Glutamatergic neuron (in vitro differentiated cells): ENCODE measurements at places on chromosomes 2 and 18. TPM values are rescaled to one million over a fixed set of nuclear protein-coding genes. Genes with fewer than 3 reads are reported as not detected.

SPDYA gene
- total RNA-seq, result 0.81 TPM

SCN1A gene
- total RNA-seq, result 1.8 TPM

MEP1B gene
- total RNA-seq, result not detected

DNA sequence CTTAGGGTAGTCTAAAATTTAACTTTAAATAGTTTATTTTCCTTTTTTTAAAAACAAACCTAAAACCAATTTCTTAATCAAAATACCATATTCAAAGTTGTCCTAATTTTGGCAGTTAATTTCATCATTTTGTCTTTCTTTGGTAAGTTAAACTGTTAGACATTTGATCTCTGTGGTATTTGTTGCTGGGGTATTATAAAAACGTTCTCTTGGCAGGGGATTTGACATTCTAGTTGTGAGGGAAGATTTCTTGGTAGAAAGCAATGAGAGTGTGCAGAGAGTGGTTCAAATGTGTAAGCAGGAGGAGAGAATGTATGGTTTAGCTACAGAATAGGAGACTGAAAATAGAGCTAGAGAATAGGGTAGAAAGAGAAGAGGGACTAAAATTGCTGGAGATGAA is 14.6 kb downstream of the GULP1 start:
- H3K27ac ChIP-seq, result no peak overlapping the region
- H3K4me3 ChIP-seq, result no peak overlapping the region
- no peak for DNase-seq

HAUS1 gene
- total RNA-seq, result 32.2 TPM

- H3K36me3 ChIP-seq, result no peaks in the 10 kb centered on the region
- DNase-seq, result no peak
- no peak overlapping the region for H3K27ac ChIP-seq
- H3K4me1 ChIP-seq, result no peaks in the 10 kb centered on the region
- H3K27me3 ChIP-seq, result no peaks in the 10 kb centered on the region
Measured at GRCh38 chr2:57943315-57943714, 103.3 kb upstream of the VRK2 start.

SERPINB3 gene
- total RNA-seq, result not detected

DNA sequence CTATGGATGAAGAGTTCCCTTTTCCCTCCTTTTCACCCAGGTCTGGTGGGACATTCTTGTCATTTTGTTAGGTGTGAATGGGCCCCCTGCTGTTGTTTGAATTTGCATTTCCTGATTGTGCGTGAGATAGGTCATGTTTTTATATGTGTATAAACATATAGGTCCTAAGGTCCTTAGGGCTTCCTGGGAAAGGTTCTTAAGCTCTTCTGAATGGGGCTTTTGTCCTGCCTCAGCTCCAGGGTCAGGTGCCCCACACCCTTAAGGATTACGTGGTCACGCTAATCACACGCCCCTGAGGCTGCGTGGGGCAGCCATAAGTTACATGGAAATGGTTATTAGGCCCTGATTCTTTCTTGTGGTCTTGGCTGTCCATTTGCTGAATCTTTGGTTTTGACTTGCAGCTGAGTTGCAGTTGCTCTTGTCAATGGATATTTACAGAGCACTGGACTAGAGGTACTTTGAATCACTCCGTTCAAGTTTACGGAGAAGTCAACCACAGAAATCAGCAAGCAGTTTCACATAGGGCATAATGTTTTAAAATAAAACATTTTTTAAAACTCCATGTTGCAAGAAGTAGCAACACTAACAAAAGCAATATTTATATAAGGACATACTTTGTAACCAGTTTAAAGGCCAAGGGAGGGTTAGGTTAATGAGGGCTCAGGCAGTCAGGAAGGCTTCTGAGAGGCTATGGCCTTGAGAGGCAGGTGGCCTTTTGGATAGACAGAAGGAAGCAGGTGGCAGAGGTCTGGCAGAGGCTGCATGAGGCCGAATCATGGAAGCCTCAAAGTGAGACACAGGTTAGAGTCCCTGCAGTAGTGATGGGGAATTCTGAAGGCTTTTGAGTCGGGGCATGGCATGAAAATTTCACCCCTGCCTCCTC is 24.2 kb downstream of the LIPG start:
- no peak for DNase-seq
- peaks cover 16% of the 10 kb centered on the region for H3K4me1 ChIP-seq
- no peaks in the 10 kb centered on the region for H3K36me3 ChIP-seq
- no peak overlapping the region for H3K4me3 ChIP-seq
- H3K27ac ChIP-seq, result no peak overlapping the region
- peaks cover 5% of the 10 kb centered on the region for H3K27me3 ChIP-seq

DNA sequence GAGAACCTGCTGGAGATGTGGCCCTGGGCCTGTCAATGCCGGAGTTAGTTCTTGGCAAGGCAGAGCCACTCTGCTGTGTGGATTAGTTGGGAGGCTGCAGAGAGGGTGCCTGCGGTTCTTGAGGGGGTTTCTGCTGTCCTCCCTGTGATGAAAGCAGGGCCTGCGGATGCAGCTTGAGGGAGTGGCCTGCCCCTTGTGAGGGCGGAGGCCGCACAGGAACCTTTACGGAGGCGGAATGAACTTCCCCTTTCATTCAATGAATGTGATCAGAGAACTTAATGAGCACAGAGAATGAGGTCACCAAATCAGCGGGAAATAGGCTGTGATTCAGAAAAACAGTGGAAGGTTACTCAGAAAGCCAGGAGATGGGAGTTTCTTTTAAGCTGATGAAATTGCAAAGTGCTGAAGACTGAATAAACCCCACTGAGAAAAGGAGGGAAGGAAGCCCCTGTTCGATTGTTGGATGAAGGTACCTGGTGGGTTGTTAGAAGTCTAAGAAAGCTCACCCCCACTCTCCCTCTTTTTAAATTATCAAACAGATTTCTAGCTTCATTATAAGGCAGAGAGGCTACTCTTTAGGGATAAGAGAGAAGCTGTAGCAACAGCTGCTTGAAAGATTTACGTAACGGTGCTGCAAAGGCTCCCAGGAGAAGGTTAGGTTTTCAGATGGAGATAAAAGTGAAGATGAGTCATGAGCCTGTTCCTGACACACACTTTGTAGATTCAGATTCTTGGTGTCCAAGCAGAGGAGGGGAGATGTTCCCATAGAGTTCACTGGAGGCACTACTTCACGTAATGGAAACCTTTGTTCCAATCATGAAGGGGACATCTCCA is 47.4 kb downstream of the VWA3B start:
- peaks cover 8% of the 10 kb centered on the region for H3K27me3 ChIP-seq

GRCh38 chr2:68556381-68556780 is 87.0 kb upstream of the PROKR1 start:
- H3K4me1 ChIP-seq, result no peaks in the 10 kb centered on the region
- no peaks in the 10 kb centered on the region for H3K36me3 ChIP-seq
- H3K27ac ChIP-seq, result no peak overlapping the region
- H3K4me3 ChIP-seq, result no peak overlapping the region

- peaks cover 4% of the 10 kb centered on the region for H3K27me3 ChIP-seq
- no peaks in the 10 kb centered on the region for H3K36me3 ChIP-seq
- no peak overlapping the region for H3K4me3 ChIP-seq
- H3K4me1 ChIP-seq, result no peaks in the 10 kb centered on the region
- H3K27ac ChIP-seq, result no peak overlapping the region
- no peak for DNase-seq
Measured at GRCh38 chr2:215736653-215737290, 276.6 kb downstream of the MREG start.

DNA sequence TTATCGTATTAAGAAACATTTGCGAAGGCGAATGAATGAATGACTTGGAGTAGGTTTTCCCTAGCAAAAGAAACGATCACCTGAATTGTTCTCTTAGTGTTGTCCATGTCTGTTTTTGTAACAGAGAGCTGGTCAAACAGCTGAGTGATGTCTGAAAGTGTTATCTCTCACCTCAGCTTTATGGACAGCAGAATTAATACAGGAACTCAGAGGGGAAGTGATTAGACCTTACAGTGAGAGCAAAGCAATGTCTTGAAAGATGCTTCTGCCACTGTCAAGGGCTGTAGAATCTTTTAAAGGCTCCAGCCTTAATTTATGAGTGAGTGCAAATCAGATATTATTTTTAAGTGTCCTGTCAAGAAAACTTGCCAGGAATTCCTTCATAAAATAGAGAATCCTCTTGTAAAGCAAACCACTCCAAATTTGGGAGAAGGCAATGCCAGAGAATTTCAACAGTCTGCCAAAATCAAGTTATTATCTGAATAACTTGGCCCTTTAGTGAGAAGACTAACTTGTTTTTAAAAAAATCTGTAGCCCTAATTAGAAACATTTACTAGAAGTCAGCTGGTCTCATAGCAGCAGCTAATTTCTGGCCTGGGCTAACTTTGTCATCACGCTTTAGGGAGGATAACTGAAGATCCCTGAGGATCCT is 60.7 kb downstream of the CDC42EP3 start:
- H3K27ac ChIP-seq, result no peak overlapping the region
- H3K27me3 ChIP-seq, result no peaks in the 10 kb centered on the region
- no peak overlapping the region for H3K4me3 ChIP-seq
- no peak for DNase-seq
